CD4-positive, alpha-beta T cell treated with Interleukin-15 for 1 hour (primary cell): ENCODE measurements at places on chromosomes 1 and 21.
A peak's percentile ranks its signal among the peaks of the same experiment; 100 is the strongest.

DNA sequence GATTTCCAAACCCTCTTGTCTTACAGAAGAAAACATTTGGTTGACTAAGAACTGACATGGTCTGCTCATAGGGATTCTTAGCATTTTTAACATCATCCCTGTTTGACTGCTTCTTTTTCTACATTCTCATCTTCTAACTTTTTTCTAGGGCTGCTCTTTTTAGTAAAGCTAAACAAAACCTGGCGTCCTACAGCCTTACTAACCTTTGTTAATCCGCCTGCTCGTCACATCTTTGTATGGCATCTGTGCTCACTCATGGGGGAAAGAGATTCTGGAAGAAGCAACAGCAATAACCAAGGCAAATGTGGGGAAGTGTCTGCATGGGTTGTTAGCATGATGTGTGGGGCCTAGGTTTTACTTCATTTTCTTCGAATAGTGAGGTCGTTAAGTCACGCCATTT lies 92.0 kb downstream of the KIF1B start:
- DNase-seq: no peak

GRCh38 chr1:10031461-10031860 lies 1.3 kb upstream of the UBE4B start:
- DNase-seq: no peak

DNA sequence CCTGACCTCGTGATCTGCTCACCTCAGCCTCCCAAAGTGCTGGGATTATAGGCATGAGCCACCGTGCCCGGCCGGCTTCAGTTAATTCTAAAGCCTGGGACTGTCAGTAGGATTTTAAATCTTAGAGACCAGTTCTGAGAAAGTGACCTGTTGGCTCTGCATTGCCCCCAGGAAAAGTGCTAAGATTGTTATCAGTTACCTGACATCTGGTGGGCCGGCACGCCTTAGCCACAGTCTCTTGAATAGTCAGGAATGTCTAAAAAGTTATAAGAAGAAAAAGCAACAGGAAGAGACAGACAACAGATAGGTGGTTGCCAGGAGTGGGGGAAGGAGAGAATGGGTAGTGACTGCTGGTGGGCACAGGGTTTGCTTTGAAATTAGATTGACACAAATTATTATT lies 35.1 kb downstream of the RABGAP1L start:
- no peak for DNase-seq

GRCh38 chr1:244074559-244075171 lies 23.6 kb downstream of the ZBTB18 start:
- peak; percentile 69 for DNase-seq

- DNase-seq: no peak
Observed at GRCh38 chr1:21626921-21627339, 42.2 kb downstream of the RAP1GAP start.
